ENCODE measurements at places on chromosomes 3 and 15.

- no peak for DNase-seq
Observed at GRCh38 chr3:100244264-100244663, 16.5 kb upstream of the TBC1D23 start.

GRCh38 chr3:23776352-23776891, 29.3 kb upstream of the UBE2E1 start:
- no peak for DNase-seq

DNA sequence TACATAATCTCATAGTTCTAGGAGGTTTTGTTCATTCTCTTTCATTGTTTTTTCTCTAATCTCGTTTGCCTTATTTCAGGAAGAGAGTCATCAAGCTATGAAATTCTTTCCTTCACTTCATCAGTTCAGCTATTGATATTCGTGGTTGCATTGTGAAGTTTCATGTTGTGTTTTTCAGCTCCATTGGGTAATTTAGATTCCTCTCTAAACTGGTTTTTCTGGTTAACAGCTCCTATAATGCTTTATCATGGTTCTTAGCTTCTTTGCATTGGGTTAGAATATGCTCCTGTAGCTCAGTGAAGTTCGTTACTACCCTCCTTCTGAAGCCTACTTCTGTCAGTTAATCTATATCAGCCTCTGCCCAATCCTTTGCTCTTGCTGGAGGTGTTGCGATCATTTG, 69.4 kb upstream of the CD96 start:
- DNase-seq, result no peak

DNA sequence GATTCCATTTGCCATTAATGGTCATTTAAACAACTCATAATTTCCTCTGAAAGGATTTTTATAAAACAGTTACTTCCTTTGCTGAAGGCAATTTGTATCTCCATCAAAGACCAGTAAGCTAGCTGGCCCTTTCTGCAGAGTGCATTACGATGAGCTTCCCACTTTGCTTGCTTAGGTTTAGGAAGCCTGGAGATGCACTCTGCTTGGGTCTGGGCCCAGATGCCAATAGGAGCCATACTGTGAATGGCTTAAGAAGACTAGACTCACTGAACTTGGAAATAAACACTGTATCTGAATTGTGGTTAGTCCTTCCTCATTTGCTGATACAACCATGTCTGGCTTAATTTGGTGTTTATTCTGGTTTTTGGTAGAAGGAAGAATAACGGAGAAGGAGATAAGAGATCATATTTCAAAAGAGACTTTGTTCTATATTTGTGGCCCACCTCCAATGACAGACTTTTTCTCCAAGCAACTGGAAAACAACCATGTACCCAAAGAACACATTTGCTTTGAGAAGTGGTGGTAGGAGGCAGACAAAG, 38.1 kb downstream of the OXNAD1 start:
- DNase-seq, result no peak

GRCh38 chr3:13380971-13381370, 39.2 kb downstream of the NUP210 start:
- DNase-seq, result no peak

GRCh38 chr3:13404626-13405452, 15.3 kb downstream of the NUP210 start:
- no peak for DNase-seq

DNA sequence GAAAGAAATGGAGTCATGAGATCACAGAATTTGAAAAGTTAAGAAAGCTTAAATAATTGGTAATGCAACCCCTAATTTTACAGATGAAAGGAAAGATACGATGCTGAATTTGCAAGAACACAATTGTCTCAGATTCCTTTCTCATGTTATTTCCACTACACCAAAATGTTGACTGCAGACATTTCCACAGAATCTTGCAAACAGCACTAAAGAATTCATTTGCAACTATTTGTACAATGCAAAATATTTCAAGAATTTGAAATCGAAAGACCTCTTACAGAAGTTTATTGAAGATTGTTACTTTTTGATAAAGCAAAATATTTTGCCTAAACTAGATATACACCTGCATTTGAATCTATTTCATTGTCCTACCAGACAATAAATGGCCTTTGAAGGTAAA, 194.1 kb upstream of the KCNMB2 start:
- DNase-seq, result no peak

DNA sequence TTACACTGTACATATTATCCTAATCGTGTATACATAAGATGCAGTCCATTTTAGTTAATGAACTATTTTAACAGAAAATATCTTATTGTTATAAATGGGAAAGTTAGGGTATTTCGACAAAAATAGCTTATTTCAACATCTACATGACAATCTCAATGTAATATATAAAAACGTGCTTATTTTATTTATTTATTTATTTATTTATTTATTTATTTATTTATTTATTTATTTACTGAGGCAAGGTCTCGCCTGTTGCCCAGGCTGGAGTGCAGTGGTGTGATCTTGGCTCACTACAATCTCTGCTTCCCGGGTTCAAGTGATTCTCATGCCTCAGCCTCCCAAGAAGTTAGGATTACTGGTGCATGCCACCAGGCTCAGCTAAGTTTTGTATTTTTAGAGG, 614.2 kb downstream of the CADM2 start:
- no peak for DNase-seq

All from NCI-H226 (cell line).